HFF-Myc (cell line): ENCODE measurements at places on chromosomes 1 and 21.

DNA sequence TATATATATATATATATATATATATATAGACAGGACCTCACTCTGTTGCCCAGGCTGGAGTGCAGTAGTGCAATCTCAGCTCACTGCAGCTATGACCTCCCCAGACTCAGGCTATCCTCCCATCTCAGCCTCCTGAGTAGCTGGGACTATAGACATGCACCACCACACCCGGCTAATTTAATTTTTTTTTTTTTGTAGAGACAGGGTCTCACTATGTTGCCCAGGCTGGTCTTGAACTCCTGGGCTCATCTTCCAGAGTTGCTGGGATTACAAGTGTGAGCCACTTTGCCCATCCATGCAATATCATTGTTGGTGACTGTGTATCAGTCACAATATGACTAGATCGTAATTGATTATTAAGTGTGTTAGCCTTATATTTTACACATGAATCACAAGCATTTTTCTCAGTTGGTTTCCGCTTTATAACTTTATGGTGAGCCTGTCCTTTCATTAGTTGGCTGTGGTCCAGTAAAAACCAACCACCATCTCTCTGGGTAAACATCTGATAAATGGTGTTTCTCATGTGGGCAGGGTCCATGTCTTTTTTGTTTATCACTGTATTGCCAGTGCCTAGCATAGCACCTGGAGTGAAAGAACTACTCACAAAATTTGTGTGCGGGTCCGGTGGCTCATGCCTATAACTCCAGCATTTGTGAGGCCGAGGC lies 63.6 kb downstream of the MYOM3 start:
- DNase-seq = no peak

DNA sequence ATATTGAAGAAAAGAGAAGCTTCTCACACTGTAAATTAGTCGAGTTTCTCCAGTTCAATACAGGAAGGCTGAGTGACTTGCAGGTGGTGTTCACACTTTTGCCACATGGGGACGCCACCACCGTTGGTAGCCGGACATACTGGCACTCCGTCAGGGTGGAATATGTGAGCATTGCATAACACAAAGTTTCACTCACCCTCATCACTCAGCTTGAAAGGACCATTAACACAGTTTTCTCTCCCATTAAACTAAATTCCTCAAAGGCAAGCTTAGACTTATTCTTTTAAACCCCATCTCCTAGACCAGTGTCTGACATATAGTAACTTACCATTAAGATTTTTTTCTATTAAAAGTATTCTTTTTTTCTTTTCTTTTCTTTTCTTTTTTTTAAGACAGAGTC lies 105.3 kb upstream of the SERBP1 start:
- peak; percentile 65 for DNase-seq

DNA sequence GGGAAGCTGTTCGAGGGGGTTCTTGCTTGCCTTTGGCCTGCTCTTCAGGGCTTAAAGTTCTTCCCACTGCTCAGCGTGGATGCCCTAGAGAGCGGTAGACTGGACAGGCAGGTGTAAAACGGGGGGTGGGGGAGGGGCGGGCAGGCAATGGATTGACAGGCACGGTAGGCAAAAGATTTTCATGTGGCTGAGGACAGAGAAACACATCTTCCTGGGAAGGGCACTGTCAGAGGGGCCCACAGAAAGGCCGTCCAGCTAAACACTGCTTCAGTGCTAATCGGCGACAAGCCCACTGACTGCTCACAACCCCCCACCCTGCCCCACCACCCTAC lies 412 bp downstream of the ABCA4 start:
- DNase-seq = no peak

GRCh38 chr21:44568667-44569556 lies 4.6 kb upstream of the KRTAP10-4 start:
- DNase-seq = no peak

- no peak for DNase-seq
These were observed 3.5 kb upstream of the UTS2 start for GRCh38 chr1:7856345-7856744.

DNA sequence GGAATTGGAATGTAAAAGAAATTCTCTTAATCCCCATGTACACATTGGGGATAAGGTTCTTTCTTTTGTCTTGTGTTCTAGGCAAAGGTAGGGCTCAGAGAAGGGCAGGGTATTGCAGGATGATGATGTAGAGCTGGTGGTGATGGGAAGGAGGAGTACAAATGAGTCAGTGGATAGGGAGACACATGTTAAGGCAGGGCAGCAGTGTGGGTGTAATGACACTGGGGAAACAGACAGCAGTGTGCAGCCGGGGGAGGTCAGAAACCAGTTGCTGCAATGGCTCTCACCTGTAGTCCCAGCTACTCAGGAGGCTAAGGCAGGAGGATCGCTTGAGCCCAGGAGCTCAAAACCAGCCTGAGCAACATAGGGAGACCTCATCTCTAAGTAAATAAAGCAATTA lies 5.1 kb downstream of the NLRP3 start:
- DNase-seq = no peak

- no peak for DNase-seq
These were observed 20.4 kb upstream of the UBXN10 start for GRCh38 chr1:20165522-20165951.

DNA sequence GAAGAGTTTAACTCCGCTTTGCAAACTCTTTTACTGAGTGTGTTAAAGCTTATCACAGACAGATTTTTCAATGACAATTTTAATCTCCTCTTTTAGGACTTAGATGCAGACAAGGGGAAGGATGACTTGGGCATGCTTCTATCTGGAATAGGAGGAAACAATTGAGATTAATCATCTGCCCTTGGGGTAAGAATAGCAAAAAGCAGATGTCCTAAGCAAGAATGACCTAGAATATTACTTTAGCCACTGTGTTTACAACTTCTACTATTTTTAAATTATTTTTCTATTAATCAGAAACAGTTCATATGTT lies 569.0 kb upstream of the ADGRL2 start:
- peak; percentile 30 for DNase-seq

DNA sequence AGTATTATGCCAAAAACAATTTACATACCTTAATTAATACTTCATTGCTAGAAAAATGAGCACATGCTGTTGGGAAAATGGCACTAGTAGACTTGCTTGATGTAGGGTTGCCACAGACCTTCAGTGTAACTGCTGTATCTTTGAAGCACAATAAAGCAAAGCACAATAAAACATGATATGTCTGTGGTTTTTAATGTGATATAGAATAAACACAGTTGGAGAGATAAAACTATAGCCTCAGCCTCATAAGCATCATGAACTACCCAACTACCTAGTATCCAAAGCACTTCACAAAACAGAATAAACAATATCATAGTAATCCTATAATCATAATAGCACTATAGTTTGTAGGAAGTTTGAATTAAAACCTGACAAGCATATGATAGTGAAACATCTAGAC lies 143.5 kb downstream of the SYT14 start:
- no peak for DNase-seq

DNA sequence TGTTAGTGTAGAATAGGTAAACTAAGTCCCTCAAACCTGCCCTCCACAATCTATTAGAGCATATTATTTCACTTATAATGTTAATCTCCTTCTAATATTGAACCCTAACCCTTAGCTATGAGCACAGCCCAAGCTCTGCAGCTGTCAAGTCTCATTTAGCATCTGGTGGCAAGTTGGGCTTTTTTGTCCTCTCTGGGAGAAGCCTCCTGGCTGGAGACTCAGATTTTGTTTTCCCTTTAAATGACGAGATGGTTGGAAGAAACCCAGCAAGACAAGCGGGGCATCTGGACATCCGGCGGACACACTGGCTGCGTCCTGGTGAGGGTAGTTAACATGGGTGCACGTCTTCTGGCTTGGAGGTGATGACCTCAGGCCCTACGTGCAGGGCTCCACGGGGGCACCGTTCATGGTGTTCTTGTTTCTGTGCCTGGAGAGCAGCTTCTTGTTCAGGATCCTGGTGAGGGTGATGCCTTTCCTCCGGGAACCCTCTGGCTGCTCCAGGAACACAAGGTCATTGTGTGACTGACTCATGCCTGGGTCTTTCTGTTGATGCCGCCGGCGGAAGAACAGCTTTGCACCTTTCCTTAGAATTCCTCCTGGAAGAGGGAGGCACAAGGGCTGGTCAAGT lies 9.7 kb upstream of the PRDM15 start:
- no peak for DNase-seq
